ENCODE measurements at places on chromosomes 3 and 15.

- DNase-seq = no peak
Observed at GRCh38 chr3:123508178-123508577, 59.3 kb upstream of the ADCY5 start.

DNA sequence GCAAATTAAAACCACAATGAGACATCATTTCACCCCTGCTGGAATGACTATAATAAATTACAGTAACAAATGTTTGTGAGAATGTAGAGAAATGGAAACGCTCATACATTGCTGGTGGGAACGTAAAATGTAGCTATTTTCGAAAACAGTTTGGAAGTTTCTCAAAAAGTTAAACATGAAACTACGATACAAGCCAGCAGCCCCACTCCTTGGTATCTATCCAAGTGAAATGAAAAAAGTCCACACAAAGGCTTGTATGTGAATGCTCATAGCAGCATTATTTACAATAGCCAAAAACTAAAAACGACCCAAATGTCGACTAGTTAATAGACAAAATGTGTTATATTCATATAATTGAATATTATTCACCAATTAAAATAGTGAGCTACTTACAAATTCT, 22.9 kb upstream of the CFAP20DC start:
- no peak for DNase-seq

DNA sequence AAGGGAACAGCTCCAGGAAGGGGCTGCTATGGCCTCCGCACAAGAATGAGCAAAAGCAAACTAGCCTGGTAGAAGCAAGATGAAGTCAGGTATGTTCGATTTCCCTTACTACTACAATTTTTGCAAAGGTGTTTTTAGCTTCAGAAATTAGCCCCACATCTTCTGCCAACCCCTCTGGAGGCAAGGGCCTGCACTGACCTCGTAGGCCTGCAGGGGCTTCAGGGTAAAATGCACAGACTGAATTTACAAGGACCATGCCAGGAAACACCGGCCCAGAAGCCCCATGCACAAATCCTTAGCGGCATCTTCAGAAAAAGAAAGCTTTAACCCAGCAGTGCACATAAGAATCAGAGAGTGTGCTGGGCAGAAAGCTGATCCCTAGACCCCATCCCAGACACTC, 53.0 kb downstream of the SLC6A1 start:
- DNase-seq = no peak

DNA sequence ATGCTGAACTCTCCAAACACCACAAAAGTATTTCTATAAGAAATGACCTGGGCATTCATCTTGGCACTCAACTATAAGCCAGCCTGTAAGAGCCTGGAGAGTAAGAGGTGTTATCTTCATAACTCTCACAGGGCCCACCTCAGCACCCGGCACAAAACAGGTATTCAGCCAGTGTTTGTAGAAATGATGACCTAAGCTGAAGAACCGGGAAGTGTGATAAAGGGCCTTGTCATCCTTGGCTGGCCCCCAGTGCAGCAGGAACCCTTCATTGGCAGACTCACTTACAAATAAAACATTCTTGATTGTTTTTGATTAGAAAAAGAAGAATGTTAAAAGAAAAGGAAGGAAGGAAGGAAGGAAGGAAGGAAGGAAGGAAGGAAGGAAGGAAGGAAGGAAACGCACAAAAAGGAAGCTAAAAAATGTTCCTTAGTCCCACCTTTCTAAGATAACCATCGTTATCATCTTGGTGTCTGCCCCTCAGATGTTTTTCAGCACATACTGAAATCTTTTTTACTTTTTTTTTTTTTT, 52.1 kb downstream of the DAPK2 start:
- DNase-seq = no peak

DNA sequence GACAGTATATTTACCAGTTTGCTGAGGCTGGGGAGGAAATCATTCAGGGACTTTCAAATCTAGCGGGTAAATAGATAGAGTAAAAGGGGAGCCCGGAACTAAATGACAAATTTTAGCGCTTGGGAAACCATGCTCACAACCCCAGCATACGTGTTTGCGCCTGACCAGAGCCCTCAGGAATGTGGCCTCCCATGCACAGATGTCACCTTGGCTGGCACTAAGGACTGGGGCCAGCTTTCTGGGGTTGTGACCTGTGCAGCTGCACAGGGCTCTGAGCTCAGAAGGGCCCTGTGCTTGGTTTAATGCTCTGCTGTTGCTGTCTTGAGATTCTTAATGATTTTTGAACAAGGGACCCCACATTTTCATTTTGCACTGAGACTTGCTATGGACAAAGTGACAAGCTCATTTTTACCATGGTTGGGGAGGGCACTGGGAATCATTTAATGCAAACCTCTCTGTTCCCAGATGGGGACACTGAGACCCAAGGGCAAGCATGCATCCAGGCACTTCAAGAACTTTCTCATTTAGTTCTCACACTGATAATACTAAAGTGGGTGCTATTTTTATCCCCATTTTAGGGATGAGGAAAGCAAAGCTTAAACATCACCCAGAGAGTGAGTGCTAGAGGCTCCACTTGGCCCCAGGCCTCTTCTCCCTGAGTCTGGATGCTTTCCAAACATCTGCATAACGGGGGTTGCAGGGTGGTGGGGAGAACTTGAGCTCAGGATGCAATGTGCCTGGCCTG, 44.1 kb upstream of the FAM107A start:
- DNase-seq = no peak

- DNase-seq = no peak
Observed at GRCh38 chr3:12135029-12135657, 23.6 kb downstream of the TIMP4 start.

- DNase-seq = no peak
Observed at GRCh38 chr3:111473550-111473949, 68.4 kb upstream of the CD96 start.

GRCh38 chr3:134371542-134372324, 2.5 kb downstream of the AMOTL2 start:
- DNase-seq = peak; percentile 10

- no peak for DNase-seq
Observed at GRCh38 chr3:141095546-141095937, 44.4 kb downstream of the SPSB4 start.

GRCh38 chr15:93152951-93153350, 63.9 kb upstream of the RGMA start:
- DNase-seq = no peak

DNA sequence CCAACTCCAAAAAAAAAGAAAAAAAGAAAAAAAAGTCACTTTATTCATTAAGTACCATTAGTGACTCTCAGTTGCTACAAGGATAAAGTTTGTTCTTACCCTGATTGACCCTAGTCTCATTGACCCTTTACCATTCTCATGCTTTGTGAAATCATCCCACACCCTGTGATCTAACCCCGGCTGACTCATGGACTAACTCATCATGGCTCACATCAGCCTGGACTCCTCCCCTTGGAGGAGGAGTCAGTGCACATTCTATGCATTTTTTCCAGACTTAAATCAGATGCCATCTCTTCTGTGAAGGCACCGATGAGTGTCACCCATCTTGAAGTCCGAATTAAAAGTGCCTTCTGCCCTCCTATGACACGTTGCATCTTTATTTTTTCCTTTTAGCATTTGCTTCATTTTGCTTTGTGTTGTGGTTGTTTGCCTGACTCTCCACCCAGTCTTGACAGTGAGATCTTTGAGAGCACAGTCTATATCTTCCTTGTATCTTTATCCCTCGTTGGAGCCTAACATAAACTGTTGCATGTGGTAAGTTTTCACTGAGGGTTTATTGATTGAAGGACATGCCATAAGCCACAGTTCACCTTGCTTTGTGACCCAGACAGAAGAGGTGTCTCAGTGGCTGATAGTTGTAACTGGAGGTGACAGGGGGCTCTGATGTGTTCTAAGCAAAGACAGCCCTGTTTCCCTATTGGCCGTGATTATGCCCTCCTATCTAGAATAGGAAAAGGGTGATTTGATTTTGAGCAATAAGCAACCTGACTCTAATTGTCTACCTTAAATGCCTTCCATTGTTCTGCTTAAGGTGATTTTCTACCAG, 72.1 kb downstream of the IL1RAP start:
- peak; percentile 85 for DNase-seq

DNA sequence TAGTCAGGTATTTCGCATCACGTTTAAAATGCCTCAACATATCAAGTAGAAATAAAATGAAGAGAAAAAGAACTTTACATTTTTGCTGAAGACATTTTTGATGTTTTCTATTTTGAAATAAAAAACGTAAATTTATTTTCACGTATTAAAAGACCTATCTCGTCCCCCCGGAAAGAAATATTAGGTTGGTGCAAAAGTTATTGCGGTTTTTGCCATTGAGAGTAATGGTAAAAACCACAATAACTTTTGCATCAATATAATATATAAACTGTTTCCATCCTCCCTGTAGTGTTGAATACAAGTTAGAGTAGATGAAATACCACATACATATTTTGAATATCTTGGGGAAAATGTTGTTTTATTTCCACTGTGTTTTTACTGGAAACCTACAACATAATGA, 11.2 kb upstream of the ANO10 start:
- DNase-seq = no peak

DNA sequence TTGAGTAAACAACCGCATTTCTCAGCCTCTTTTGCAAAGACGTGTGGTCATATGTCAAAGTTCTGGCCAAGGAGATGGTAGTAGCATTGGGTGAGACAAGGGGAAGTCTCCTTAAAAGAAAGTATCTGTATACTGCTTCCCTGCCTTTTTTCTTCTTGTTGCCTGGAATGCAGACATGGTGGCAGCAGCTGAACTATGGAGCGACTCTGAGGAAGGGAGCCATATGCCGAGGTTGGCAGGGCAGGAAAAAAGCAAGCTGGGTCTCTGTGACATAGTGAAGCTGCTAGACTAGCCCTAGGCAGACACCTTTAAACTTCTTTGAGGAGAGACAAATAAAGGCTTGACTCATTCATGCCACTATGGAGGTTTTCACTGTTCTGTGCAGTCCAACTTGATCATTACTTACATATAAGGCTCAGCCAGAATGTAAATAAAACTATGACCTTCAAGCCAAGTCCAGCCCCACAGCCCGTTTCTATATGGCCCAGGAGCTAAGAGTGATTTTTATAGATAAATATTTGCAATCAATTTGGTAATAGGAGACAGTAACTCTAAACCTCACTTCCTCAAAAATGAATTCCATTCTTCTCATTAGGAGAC, 30.6 kb upstream of the PRICKLE2 start:
- no peak for DNase-seq

GRCh38 chr3:87958289-87958688, 100.5 kb downstream of the CGGBP1 start:
- DNase-seq = no peak
